ENCODE measurements at places on chromosomes 7 and 10.

DNA sequence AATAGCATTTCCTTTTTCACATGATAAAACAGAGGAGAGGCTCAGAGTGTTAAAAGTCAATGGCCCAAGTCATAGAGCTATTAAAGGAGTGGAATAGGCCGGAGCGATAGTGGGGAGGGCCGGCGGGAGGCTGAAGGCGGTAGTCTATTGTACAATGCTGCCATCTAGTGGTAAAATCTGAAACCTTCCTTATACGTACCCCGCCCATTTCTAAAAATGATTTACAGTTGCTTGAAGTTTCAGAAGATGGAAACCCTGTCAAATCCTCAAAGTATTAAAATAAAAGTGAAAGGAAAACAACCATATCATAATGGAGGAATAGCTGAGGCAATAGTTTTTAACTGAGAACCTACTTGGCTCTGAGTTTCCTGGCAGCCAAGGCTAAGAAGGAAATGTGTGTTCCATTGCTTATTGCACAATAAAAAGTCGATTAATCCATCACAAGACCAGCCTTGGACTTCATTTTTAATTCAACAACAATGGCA is 209.1 kb downstream of the CCSER2 start:
- peak; percentile 50 for DNase-seq

GRCh38 chr7:152587366-152587765 is 88.6 kb downstream of the XRCC2 start:
- DNase-seq = peak; percentile 49

DNA sequence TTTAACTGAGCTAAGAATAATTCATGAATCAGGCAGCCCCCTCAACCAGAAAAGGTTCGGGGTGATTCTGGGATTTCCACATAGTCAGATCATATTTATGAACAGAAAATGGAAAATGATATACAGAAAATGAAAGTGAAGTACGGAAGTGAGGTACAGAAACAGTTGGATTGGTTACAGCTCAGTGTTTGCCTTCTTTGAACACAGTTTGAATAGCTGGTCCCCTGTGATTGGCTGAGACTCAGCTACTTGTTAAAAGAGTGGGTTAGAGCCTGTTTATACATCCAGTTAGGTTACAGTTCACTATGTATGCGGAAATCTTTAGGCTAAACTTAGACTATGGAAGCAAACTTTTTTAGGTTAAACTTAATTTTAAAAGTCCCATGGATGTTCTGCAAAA is 511.7 kb downstream of the PLXDC2 start:
- no peak for DNase-seq

GRCh38 chr7:95367606-95368005 is 28.6 kb downstream of the PON3 start:
- peak; percentile 22 for DNase-seq

- DNase-seq = peak; percentile 47
Measured at GRCh38 chr7:42164881-42165428, 72.1 kb downstream of the GLI3 start.

- DNase-seq = peak; percentile 7
Measured at GRCh38 chr10:98074315-98074911, 44.0 kb upstream of the CRTAC1 start.

DNA sequence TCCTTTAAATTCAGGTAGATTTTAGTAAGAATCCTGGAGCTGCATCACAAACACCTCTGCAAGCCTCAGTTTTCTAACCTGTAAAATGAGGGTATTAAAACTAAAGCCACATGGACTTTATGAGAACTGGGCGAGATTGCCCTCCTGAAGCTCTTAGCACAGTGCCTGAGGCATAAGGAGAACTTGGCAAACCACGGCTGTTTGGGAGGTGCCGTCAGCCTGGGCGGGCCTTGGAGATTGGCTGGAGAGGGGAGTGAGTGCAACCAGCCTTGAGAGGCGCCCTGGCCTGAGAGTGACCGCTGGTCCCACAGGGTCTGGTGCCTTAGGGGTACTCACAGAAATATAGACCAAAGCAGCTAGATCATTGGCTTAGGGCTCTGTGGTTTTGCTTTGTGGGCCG is 5.4 kb upstream of the TNS3 start:
- no peak for DNase-seq

GRCh38 chr7:122883049-122883680 is 3.1 kb downstream of the CADPS2 start:
- no peak for DNase-seq

- peak; percentile 62 for DNase-seq
Measured at GRCh38 chr10:106957823-106958588, 206.5 kb downstream of the SORCS1 start.

GRCh38 chr7:83484266-83484665 is 164.7 kb downstream of the SEMA3E start:
- no peak for DNase-seq

DNA sequence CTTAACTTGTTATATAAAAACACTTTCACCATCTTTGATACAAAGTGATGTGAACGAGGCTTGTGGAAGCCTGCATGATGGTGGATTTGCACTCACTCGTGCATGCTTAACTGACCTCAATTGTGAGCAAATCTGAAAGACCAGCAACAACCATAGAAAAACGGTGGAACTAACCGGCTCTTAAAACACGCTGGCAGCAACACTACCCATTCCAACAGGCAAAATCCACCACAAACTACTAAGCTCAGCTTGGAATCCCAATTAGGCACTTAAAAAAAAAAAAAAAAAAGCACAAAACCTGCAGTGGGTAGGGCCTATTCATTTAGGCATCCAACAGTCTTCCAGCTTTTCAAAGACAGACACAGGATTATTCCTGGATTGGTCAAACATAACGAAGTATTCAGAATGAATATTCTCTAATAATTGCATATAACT is 1.8 kb downstream of the GDI2 start:
- DNase-seq = peak; percentile 66

- no peak for DNase-seq
Measured at GRCh38 chr10:113382691-113383090, 170.2 kb upstream of the HABP2 start.

GRCh38 chr7:155166108-155166507 is 96.0 kb downstream of the HTR5A start:
- DNase-seq = no peak
